ENCODE measurements at places on chromosomes 12 and 14. TPM values are rescaled to one million over a fixed set of nuclear protein-coding genes. Genes with fewer than 3 reads are reported as not detected.

KLRC2 gene
- total RNA-seq = 0.27 TPM

PRB2 gene
- not detected for total RNA-seq

DNA sequence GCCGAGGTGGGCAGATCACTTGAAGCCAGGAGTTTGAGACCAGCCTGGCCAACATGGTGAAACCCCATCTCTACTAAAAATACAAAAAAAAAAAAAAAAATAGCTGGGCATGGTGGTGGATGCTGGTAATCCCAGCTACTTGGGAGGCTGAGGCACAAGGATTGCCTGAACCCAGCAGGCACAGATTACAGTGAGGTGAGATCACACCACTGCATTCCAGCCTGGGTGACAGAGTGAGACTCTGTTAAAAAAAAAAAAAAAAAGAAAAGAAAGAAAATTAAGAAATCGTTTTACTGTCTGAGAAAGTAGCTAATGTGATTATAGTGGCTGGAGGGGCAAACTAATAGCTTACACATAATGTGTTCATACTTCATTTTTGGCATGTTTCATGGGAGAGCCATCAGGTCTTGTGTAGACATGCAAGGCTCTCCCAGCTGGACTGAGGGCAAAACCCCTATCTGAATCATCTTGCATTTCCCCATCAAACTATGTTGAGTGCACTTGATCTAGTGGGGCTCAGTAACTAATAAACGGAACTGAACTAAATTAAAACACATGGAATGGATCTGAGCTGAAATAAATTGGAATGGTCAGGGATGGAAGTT lies 16.2 kb downstream of the KIF21A start:
- H3K4me1 ChIP-seq = no peaks in the 10 kb centered on the region
- DNase-seq = no peak
- no peaks in the 10 kb centered on the region for H3K27me3 ChIP-seq
- H3K36me3 ChIP-seq = no peaks in the 10 kb centered on the region
- no peak overlapping the region for H3K27ac ChIP-seq

GRCh38 chr12:67562513-67563287 lies 85.8 kb upstream of the DYRK2 start:
- no peak for DNase-seq
- H3K4me1 ChIP-seq = no peaks in the 10 kb centered on the region
- H3K36me3 ChIP-seq = no peaks in the 10 kb centered on the region
- no peak overlapping the region for H3K27ac ChIP-seq
- no peaks in the 10 kb centered on the region for H3K27me3 ChIP-seq
- H3K4me3 ChIP-seq = no peak overlapping the region

- no peak for DNase-seq
- H3K4me1 ChIP-seq = no peaks in the 10 kb centered on the region
- H3K27me3 ChIP-seq = no peaks in the 10 kb centered on the region
- no peak overlapping the region for H3K4me3 ChIP-seq
Observed at GRCh38 chr14:105060751-105061427, 4.3 kb downstream of the GPR132 start.

DNA sequence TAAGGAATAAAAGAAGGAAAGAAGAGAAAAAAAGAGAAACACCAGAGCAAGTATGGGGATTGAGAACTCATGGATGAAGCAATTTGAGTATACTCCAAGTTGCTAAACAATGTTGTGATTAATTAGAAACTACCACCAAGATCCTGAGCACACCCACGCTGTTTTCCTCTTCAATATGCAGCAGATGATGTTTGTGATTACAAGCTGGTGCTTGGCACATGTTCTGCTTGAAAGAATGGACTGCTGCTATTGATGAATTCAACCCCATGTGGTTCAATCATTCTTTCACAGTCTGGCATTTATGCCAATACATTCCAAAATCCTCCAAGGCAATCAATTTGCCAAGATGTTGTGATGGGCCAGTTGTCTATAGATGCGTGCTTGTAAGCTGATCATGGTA lies 146.8 kb downstream of the SLC2A13 start:
- no peaks in the 10 kb centered on the region for H3K36me3 ChIP-seq
- H3K4me1 ChIP-seq = no peaks in the 10 kb centered on the region
- no peak for DNase-seq
- no peak overlapping the region for H3K4me3 ChIP-seq
- H3K27me3 ChIP-seq = no peaks in the 10 kb centered on the region

DNA sequence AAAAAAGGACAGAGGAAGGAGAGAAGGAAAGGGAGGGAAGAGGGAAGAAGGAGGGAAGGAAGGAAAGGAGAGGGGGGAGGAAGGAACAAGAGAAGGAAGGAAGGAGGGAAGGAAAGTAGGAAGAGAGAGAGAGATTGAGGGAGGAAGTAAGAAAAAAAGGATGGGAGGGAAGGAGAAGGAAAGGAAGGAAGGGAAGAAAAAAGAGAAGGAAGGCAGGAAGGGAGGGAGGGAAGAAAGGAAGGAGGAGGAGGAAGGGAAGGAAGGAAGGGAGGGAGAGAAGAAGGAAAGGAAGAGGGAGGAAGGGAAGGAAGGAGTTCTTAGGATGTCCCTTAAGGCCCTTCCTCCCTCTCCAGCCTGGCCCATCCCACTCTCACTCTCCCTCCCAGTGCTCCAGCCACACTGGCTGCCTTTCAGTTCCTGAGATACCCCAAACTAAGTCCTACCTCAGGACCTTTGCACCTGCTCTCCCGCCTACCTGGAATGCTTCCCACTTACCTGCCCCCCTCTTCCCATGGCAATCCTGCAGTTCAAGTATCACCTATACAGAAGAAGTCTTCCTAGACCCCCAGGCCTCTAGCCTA lies 21.7 kb upstream of the MSI1 start:
- peaks cover 8% of the 10 kb centered on the region for H3K4me1 ChIP-seq
- no peaks in the 10 kb centered on the region for H3K36me3 ChIP-seq
- no peak for DNase-seq
- no peak overlapping the region for H3K4me3 ChIP-seq
- no peaks in the 10 kb centered on the region for H3K27me3 ChIP-seq
- no peak overlapping the region for H3K27ac ChIP-seq

All from prostate gland (tissue), 2 donors.